Activated gamma-delta T cell (primary cell): ENCODE measurements at places on chromosomes 12 and 14.

- no peak for DNase-seq
Measured at GRCh38 chr12:14957551-14958168, 3.7 kb downstream of the ARHGDIB start.

- no peak for DNase-seq
Measured at GRCh38 chr12:12749433-12749832, 32.3 kb downstream of the CDKN1B start.

- no peak for DNase-seq
Measured at GRCh38 chr12:108335349-108336119, 3.6 kb downstream of the CMKLR1 start.

GRCh38 chr14:51093371-51094281, 1.3 kb downstream of the TRIM9 start:
- no peak for DNase-seq

GRCh38 chr14:50620341-50620740, 47.8 kb downstream of the SAV1 start:
- DNase-seq, result no peak

- DNase-seq, result no peak
Measured at GRCh38 chr12:120741476-120742421, 16.1 kb downstream of the ACADS start.

DNA sequence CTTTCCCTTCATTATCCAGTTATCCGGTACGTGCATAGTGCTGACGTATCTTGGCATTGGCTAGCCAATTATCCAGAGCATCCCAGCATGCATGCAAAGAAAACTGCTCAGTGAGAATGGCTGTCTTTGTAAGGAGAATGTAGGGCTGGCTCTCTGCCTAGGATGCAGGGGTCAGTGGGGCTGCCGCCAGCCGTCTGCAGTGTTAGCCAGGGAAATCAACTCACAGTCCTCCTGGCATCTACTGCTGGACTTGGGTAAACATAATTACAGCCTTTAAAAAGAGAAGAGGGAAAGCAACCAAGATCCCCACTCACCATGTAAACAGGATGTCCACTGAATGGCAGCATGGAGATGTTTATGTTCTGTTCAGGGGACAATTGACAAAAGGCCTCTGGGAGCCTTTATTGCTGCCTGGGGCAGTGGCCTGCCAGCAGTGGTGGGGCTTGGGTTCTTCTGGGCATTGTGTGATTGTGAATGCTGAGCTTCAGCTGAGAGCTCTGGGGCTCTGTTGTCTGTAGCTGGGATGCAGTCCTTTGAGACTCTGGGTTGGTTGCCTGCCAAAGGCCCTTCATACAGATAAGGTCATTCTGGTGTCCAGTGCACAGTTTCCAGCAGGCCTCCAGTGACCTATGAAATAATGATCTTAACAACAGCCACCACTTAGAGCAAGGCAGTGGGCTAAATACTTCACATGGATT, 121.8 kb downstream of the TBC1D30 start:
- DNase-seq, result no peak

GRCh38 chr12:132489078-132489601, 811 bp upstream of the FBRSL1 start:
- DNase-seq, result peak; percentile 64

DNA sequence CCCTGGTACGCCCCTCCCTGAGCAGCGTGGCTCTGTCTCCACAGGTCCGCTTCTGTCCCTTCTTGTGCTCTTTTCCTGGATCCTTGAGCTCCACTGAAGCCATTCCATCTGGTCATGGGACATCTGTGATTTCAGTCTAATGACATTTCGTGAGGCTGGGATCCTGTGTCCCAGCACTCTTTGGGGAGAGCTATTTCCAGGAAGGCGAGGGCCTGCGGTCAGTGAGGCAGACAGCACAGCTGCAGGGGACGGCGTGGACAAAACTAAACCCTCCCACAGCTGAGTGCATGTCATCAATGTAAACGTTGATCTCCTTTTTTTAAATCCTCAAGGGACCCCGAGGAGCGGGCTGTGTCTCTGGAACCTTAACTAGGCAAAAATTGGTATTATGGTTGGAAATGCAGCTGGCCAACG, 127.7 kb downstream of the DACT1 start:
- no peak for DNase-seq

DNA sequence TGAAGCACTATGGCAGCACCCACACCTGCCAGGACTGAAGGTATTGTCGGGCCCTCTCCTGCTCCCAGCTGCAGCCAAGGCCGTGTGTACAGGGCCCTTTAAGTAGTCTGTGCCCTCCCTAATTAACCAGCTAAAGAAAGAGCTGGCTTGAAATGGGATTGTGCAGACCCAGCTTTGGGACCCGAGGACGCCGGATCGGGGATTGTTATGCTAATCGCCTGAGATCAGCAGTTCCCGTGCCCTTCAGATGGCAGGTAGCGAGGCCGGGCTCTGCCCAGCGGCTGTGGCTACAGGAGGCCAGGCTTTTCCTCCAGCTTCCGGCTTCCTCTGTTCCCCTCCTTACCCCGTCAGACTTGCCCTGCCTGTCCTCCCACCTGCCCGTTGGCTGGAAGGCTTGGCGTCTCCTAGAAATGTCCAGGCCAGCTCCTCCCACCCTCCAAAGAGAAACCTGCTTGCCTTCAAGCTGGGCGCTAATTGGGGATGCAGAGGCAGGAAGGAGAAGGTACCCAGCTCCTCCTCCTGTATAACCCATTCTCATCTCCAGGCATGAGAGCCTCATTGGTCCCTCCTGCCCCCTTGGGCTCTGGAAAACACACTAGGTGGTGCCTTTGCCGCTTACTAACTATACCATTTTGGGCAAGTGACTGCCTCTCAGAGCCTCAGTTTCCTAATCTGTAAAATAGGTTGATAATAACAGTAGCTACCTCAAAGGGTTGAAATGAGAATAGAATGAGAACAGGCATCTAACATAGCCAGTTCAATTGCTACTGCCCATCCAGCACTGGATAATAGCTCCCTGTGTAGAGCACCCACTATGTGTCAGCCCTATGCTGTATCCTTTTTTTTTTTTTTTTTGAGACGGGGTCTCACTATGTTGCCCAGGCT, 25.8 kb upstream of the MSI1 start:
- no peak for DNase-seq

GRCh38 chr12:4812624-4813327, 92.6 kb downstream of the GALNT8 start:
- DNase-seq, result no peak

DNA sequence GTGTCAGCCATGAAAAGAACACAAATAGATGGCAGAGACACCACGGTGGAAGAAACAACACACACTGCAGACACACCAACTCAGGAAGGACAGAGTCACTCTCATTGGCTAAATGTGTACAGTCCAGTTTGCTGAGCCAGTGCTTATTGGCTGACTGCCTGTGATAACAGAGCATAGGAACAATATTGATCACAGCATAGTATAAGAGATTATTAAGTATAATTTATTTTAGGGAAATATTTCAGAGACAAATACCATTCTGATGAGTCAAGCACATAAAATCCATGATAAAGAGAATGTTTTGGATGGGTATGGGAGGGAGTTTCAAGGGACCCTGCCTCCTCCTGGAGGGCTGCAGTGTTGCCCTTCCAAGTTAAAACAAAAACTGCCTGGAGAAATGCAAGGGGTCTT, 50.9 kb downstream of the BTG1 start:
- DNase-seq, result no peak

- peak; percentile 26 for DNase-seq
Measured at GRCh38 chr14:94174604-94175010, 485 bp downstream of the PPP4R4 start.

DNA sequence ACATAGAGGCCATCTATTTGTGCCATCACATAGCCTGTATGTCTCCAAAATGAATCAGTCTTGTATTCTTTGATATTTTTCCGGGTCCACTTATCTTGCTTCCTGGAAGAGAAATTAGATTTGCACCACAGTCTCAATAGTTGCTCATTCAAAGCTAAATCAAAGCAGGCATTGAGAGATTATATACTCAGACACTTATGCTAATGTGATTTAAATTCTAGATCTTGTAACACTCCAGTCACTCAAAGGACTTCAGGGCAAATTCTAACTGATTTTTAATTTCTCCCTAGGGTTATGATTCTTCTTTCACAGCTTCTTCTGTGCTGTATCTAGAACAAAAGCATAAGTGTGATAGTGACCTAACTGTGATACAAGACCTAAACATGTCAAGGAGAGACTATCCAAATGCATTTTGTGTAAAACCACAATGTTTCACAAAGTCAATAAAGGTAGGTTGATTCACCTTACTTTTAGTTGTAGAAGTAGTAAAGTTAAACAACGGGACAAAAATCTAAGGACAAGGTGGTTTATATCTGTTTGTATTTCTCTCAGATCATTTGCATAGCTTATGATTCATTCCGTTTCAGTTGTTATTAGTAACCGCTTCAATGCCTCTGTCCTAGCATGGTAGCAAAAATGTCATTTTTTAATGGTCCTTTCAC, 26.8 kb downstream of the PLBD1 start:
- no peak for DNase-seq

- no peak for DNase-seq
Measured at GRCh38 chr12:12788675-12789368, 3.4 kb downstream of the APOLD1 start.

- no peak for DNase-seq
Measured at GRCh38 chr14:61104358-61104757, 123.3 kb downstream of the SLC38A6 start.

- DNase-seq, result no peak
Measured at GRCh38 chr12:130993759-130994670, 40.3 kb downstream of the ADGRD1 start.

DNA sequence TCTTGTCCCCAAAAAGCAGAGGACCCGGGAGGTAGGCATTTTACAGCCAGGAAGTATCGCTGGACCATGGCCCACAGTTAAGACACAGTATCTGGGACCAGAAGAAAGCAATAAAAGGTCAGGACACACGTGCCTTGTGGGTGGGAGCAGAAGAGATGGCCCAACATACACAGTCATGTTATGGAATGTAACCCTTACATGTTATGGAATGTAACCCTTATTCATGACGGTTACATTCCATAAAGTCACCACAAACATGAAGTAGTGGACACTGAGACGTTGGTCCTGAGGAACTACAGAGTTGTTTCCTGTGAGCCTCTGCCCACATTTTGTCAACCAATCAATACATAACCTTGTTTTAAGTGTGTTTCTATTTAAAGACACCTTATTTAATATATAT, 285.6 kb upstream of the FKBP4 start:
- DNase-seq, result no peak

- DNase-seq, result no peak
Measured at GRCh38 chr14:59435987-59436386, 29.2 kb downstream of the GPR135 start.

GRCh38 chr12:95439461-95440230, 34.3 kb upstream of the METAP2 start:
- DNase-seq, result no peak

GRCh38 chr14:24941719-24942118, 108.2 kb downstream of the STXBP6 start:
- DNase-seq, result no peak

DNA sequence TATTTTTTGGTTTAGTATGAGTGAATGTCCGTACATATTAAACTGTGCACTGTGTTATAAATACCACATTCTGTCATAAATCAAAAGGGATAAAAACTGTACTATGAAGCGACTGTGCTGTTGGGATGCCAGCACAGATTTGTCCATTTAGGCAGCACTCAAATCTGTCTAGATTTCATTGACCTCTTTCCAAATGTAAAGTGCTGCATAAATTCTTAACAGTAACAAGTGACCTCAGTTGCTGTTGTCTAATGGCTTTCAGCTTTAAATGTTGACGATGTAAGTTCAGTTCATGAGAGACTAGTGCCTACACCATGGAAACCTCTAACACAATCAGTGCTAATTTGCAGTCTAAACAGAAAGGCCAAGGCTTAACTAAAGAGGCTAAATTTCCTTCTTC, 531.4 kb upstream of the LMO3 start:
- no peak for DNase-seq

DNA sequence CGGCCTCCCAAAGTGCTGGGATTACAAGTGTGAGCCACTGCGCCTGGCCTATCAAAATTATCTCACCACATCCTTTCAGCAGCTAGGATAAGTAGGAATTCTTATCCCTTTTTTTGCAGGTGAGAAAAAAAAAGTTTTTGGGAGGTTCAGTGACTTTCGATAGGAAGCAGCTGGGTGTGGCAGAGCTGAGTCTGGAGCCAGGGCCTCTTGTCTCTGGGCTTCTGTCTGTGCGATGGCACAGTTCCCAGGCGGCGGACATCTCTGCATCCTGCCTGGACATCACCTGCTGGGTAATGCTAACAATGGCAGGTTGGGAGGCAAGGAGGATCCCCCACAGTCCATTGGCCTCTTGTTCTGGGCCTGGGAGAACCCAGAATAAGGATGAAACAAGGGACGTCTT, 12.5 kb downstream of the NRXN3 start:
- DNase-seq, result no peak

DNA sequence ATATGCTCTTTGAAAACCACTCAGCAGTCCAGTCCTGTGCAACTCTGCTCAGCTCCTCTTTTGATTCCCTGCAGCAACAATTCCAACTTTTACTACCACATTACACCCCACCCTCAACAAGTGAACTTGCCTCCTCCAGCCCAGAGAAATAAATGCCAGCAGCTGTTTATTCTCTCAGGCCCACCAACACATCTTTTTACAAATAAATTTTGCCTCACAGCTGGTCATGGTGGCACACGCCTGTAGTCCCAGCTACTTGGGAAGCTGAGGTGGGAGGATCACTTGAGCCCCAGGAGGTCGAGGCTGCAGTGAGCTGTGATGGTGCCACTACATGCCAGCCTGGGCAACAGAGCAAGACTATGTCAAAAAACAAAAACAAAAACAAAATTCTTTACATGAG, 9.8 kb downstream of the SNX6 start:
- DNase-seq, result no peak

DNA sequence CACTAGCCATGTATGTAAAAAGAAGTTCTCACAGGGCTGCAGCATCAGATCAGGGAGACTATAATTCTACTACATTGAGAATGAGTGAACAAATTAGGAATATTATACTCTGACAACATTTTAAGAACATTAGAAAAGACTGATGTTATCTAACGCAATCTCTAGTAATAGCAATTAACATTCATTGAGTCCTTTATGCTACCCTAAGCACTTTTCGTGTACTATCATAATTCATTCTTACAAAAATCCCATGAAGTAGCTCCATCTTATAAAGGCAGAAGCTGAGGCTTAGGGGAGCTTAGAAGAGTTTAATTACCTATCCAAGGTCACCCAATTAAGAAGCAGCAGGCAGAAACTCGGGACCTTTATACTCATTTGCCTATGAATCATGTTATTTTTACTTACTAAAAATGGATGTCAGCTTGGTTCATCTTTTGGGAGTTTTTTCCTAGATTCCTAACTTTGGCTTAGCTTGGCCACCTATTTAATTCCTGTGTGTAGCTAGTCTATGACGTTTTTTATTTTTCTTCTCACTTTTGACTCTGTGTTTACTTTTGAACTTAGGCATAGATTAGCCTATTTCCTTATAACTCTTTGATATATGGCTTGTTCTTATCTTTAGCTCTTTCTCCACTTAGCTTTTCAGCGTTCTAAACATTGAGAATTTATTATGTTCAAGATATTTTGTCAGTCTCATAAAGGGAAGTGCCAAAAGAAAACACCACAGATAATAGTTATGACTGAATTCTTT, 333.5 kb upstream of the DCN start:
- DNase-seq, result no peak

GRCh38 chr12:21940549-21941505, at the start of gene ABCC9:
ABCC9 (minus strand) TSS chr12:21941426; CDS start chr12:21936674, 4,752 bp downstream.
- DNase-seq, result no peak

GRCh38 chr14:88321692-88322503, 1.2 kb downstream of the KCNK10 start:
- DNase-seq, result no peak
